NK-92 treated with Interleukin-12 subunit alpha and Interleukin-12 subunit beta, amount 100 ng/mL, for 24 hours (cell line): ENCODE measurements at places on chromosomes 2 and 18.

DNA sequence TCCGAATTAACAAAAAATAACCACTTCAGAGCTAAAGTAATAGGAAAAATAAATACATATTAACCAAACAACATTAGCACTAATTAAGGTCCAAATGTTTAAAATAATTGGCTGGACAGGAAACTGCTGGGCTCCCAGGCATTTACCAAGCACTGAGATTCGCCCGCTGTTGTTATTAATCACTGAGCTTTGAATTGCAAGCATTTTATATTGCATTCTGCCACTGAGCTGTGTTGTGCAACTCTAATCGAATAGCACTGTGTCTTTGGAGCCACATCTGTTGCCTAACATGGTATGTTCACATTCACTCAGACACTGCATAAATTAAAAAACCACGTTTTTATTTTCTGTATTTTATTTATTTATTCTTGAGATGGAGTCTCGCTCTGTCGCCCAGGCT, 88.9 kb downstream of the SOWAHC start:
- no peak for DNase-seq

GRCh38 chr2:159549234-159549633, 67.1 kb downstream of the BAZ2B start:
- DNase-seq = no peak

GRCh38 chr2:220876080-220876824, 695.9 kb downstream of the EPHA4 start:
- DNase-seq = no peak

GRCh38 chr2:43115881-43116280, 110.5 kb downstream of the ZFP36L2 start:
- no peak for DNase-seq

DNA sequence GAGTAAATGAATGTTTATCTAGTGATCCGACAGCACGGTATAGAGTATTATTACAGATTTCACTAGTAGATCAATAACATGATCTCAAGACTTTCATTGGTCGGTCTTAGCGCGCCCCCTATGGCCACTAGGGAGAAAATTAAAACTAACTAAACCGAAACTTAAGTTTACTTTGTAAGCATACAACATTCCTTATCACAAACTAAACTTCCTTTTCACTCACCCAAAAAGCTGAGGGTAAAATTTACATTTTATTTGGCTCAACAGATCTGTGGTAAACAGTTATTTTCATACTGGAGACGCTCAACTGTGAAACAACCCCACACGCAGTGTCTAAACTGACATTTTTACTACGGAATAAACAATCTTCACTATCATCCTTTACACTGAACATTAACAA, 215.6 kb upstream of the MAP2 start:
- no peak for DNase-seq

DNA sequence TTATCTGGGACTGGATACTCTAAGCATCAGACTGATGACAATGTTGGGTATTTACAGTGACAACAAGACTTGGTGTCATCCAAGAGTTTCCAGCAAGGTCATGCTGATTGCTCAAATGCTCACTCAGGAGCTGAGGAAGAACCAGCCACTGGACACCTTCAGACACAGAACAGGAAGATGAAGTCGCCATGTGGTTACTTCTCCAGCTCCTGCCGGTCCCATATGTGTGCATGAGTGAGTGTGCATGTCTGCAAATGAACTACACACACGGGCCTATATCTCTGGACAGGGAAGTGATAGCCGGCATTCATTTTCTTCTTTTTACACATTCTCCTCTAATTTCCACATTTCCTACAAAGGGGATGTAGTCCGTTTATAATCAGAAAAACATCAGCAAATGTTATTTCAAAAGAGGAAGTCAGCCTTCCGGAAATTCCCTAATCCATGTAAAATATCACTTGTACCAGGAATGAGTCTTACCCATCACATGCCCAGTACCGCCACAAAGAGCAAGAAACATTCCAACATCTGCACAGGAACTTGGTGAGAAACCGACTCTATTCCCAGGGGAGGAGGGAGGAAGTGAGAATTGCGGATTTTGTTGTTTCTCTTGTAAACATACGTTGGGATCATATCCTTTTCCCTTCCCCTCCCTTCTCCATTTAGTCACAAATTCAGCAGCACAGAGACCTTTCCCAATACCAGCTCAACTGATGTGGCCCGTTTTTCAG, 10.8 kb downstream of the RFX8 start:
- no peak for DNase-seq

DNA sequence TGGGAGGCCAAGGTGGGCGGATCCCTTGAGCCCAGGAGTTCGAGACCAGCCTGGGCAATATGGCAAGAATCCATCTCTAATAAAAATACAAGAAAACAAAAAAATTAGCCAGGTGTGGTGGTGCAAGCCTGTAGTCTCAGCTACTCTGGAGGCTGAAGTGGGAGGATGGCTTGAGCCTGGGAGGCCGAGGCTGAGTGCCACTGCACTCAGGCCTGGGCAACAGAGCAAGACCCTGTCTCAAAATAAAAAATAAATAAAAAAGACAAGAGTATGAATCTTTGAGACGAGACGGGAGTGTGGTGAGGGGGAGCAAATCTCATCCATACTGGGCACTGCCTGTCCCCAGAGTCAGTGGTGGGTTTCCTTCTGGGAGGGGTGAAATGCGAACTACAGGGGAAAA, 12.2 kb downstream of the GPR17 start:
- DNase-seq = no peak

DNA sequence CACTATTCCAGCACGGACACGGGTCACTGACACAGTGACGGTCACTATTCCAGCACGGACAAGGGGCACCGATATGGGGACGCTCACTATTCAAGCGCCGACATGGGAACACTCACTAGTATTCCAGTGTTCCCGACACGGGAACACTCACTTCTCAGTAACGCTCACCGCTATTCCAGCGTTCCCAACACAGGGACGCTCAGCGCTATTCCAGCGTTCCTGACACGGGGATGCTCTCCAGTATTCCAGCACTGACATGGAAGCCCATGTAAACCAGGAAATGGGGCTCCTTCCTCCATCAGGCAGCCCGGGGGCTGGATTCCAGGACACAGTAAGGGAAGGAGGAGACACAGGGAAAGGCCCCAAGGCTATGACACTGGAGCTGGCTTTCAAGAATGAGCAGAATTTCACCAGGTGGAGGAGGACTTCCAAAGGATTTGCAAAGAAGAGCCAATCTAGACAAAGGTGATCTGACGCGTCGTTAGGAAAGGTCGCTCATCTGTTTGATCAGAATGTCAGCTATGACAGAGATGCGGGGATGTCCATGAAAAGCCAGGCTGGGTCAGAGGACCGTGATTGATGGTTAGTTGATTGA, 196.1 kb downstream of the EIPR1 start:
- DNase-seq = no peak

GRCh38 chr18:9810994-9811705, 74.6 kb upstream of the TXNDC2 start:
- DNase-seq = no peak

DNA sequence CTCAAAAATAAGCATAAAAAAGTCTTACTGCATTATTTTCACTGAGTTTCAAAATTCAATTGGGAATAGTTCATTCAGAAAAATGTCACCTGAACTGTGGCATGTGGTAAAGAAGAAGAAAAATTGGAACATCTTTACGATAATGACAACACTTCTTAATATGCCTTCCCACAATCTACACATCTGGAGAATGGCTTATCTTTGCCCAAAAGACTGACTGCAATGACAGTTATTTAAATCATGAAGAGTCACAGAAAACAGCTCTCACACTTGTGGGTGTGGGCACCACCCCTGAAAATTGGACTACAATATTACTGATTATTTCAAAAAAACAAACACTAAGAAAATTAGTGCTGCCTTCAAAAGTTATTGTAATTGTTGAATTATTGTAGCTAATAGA, 152.3 kb downstream of the USP34 start:
- DNase-seq = no peak

DNA sequence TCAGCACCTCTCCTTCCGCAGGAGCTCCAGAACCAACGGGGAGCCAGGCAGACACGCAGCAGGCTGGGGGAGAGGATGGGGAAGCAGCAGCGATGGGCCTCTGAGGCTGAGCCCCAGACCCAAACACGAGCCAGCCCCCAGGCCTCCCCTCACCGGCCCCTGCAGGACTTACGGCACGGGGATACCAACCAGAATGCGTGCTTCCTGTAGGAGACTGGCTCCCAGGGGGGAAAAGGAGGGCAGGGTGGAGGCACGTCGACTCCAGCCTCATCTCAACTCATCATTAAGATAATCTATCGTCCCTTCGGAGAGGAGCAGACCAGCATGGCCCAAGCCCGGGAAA, 495.1 kb upstream of the MYT1L start:
- no peak for DNase-seq

- no peak for DNase-seq
These were observed 1.1 kb downstream of the ROCK2 start for GRCh38 chr2:11343368-11343649.

DNA sequence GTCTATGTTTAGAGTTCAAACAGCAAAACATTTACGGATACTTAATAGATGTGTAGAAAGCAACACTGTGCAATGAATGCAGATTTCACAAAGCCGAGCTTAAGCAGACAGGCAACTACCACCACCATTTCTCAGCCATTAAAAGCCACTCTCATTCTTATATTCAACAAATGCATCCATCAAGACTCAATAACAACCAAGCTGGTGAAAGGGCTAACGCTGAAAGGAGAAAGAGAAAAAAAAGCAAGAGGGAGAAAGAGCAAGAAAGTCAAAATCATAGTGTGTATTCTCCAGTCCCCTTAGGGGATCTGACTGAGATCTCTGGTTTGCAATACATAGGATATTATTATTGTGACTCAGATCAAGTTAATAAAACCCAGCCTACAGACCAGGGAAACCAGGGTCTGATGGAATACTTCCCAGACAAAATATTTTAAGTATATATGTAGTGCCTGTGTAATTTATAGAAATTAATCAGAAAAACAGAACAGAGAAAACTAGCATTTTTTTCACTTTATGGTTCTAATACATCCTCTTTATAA, 14.1 kb downstream of the SATB2 start:
- no peak for DNase-seq

GRCh38 chr2:32952761-32953476, 6.2 kb downstream of the LTBP1 start:
- no peak for DNase-seq

GRCh38 chr2:171160956-171161740, 455 bp upstream of the TLK1 start:
- peak; percentile 74 for DNase-seq

DNA sequence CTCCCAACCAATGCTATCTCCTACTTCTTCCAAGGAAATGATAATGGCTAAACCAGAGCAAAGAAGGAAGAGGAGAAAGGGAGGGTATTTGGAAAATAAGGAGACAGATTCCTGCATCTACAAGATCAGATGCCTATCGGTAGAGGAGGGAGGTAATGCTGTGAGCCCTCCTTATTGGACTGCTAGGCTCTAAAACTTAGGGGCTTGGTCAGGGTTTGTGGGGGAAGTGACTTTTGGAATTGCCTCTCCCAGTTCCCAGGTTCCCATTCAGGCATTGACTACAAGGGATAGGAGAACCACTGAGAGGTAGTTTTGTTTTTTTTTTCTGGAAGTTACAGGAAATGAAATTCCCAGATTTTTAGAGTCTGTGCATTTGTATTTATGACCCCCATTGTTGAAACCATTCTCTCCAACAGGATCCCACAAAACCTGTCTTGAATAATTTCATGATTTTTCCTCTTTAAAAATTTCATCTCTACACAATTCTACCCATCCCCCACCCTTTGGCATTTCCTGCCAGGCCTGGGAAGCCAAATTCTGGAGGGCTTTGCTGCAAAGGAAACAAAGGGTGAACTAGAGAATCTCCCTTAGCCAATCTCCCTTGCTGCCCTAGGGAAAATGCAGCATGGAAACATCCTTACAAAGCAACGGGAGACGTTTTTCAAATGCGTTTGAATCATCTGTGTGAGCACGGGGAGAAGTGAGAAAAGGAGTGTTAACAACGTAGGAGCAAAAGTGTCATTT, 282.1 kb upstream of the EPAS1 start:
- DNase-seq = no peak

DNA sequence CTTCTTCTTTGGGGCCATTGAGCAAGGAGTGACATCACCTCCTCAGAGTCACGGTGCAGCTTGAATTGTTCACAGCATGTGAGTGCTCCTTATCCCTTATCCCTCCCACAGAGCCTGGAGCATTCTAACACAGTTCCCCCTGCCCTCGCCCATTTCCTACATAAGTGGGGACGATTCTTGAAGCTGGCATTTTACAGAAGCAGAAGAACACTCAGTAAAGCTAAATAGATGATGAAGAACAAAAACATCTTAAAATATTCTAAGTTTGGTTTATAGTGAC, 135.8 kb upstream of the APCDD1 start:
- DNase-seq = no peak

GRCh38 chr18:78675231-78675630, 304.4 kb upstream of the SALL3 start:
- no peak for DNase-seq

DNA sequence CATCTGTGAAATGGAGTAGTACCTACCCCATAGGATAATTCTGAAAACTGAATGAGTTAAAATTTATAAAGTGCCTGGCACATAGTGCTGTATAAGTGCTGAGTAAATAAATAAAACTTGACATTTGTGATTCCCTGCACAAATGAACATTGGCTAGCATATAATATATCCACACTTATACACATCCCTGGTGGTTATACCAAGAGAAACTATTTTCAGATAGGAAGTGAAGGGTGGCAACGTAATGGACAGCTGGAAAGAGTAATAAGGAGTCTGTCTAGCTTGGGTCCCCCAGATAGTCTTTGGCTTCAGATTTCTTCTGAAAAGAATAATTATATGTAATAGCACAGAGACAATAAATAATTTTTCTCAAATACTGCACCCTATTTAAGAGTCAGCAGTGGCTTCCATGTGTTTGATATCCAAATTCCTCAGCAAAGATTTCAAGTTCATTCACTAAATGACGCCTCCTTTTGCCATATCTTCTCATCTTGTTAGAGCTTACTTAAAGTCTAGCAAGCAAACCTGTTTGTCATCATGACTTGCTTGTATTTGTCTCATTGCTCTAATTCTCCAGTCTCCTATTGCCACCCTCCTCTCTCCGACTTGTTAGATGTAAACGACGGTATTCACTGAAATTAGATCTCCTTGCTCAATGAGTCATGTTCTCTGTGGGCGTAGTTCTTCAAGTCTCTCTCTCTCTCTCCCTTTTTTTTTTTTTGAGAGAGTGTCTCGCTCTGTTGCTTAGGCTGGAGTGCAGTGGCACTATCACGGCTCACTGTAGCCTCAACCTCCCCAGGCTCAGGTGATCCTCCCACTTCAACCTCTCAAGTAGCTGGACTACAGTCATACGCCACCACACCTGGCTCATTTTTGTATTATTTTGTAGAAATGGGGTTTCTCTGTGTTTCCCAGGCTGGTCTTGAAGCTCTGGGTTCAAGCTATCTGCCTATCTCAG, 8.7 kb upstream of the ADGRF3 start:
- DNase-seq = no peak

- no peak for DNase-seq
These were observed 164.4 kb upstream of the VWC2L start for GRCh38 chr2:214246417-214246816.

- DNase-seq = no peak
These were observed 32.5 kb downstream of the TET3 start for GRCh38 chr2:74017223-74017622.

GRCh38 chr2:130829015-130829414, 7.7 kb upstream of the ARHGEF4 start:
- no peak for DNase-seq
